ENCODE measurements at places on chromosomes 7 and 10.

GRCh38 chr10:11245510-11245909, 227.8 kb downstream of the CELF2 start:
- DNase-seq: no peak

DNA sequence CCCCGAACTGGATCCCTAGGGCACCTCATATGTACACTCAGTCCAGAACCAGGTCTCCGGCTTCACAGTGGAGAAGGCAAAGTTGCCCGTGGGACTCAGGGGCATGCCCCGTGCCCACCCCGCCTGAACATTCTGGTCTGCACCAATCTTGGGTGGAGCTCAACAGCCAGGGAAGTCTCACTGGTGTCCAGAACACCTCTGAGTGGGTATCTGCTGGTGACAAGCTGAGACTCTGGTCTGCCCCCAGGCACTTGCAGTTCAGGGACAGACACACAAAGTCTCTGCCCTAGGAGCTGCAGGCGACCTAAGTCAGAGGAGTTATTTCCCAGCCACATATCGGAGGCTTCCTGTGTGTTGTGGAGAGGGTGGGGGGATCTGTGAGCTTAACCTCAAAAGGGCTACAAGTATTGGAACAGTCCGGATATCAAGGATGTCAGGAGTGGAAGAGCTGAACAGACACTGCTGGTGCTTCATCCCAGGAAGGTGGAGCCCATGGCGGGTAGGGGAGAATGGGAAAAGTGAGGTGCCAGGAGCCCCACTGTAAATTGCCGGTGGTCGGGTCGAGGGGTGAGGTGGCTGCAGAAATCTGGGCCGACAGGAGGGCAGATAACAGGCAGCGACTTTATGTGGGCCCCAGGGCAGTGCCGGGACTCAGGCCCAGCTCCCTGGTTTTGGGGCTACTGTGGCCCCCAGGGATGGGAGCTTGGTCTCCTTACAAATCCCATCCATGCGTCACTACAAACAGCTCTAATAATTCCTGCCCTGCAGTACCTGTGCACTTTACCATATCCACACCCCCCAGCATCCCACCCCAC, 8.6 kb upstream of the TLX1 start:
- DNase-seq: no peak

DNA sequence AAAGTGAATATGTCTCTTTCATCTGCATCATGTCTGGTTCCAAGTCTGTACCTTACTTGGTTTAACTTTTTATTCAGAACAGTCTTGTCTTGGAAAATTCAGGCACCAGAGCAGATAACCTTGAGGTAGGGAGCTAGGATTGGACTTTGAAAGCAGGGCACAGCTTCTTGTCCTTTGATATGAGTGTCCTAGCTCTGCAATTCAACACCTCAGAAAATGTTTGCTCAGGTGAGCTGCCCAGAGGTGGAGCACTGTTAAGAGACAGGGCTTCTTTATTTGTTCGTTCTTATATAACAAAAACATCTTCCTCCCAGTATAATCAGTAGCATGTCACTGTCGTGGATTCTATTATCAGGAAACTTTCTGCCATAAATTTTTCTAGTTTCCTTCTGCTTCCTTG, 118.3 kb downstream of the LRRC4 start:
- no peak for DNase-seq

DNA sequence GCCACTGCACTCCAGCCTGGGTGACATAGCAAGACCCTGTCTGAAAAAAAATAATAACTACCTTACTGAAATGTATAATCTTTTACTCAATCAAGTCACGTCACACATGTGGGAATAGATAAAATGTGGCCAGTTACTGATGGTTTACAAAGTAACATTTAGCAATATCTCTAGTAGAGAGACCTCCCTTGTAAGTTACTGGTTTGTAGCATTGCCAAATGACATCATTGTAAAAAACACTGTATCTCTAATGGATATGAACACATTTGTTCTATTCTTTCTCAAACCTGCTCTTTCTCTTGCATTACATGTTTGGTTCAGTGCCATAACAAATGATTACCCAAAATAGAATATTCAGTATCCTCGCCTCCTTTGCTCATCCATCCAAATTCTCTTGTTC, 18.8 kb downstream of the TET1 start:
- no peak for DNase-seq

DNA sequence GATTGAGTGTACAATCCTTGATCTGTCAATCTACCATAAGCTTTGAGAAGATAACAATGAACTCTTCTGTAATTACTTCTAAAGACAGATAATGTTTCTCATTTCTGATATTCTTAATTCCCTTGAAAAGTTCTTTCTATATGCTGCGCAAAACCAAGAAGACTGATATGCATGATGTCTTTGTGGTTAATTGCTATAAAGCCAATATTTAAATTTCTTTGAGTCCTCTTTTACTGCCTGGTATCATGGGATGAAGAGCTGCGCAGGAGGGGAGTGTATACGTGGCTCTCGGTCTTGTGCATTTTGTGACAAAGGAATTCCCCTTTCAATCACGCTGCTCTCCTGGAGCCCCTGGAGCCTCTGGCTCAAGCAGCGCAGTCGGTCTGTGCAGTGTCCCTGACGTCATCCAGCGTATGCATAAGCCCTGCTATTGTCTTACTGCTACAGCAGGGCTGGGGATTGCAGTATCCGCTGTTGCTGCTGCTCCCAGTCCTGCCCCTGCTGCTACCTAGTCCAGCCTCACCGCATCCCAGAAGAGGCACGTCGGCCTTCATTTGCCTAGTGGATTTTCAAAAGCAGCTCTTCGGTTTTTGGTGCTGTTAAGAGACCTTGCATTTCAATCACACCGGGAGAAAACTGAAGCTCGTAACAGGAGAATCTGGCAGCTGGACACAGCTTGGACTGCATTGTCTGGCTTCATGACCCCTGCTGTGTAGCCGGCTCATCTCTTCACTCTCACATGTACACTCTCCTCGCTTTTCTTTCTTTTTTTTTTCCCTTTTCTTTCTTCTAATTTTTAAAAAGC, 66.7 kb downstream of the ST7 start:
- DNase-seq: peak; percentile 96

- no peak for DNase-seq
Measured at GRCh38 chr7:106563466-106564150, 97.3 kb downstream of the CCDC71L start.

GRCh38 chr7:81218480-81219106, 299.7 kb upstream of the SEMA3C start:
- no peak for DNase-seq

- DNase-seq: no peak
Measured at GRCh38 chr7:39700165-39700564, 76.8 kb downstream of the RALA start.

DNA sequence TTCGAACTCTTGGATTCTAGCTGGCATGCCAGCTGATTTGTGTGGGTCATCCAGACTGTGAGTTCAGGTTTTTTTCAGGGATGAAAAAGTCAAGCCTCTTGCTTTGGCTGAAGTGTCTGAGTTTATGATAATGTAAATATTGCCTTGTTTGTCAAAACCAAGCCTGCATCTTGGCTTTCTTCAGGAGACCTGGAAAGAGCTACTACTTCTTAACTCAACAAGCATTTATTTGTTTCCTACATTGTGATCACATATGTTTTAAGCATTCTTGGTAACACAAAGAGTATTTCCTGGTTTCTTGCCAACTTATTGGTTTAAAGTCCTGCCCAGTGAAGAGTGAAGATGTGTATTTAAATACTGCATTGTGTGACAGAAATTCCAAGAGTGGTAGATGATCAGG, 407.1 kb downstream of the LRMDA start:
- DNase-seq: no peak

DNA sequence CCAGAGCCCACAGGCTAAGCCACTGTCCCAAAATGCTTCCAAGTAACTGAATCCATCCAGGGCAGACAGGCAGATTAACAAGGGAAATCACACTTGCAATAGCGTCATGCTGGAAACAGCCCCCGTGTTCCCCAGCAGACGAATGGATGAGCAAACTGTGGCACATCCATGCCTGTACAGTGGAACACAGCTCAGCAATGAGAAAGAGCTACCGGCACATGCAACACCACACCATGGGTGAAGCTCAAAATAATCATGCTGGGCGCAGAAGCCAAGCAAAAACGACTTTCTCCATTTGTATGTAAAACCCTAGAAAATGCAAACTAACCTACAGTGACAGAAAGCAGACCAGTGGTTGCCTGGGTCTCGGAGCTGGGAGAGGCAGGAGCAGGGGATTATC, 153.1 kb downstream of the SLIT1 start:
- no peak for DNase-seq

- DNase-seq: no peak
Measured at GRCh38 chr10:42992156-42992956, 84.5 kb upstream of the RET start.

DNA sequence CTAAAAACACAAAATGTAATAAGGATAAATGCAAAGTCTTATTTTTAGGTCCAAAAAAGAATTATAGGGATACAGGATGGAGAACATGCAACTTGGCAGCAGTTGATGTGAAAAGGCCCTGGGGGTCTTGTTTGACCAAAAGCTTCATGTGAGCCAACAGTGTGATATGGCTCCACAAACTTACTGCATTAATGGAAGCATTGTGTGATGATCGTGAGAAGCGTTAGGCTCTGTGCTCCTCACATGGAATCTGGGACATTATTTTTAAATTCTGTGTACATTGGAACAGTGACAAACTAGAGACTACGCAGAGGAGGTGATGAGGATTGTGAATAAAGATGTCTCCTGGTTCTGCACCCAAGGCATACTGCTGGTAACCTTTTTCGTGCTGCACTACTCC, 39.1 kb upstream of the CALD1 start:
- DNase-seq: no peak

- no peak for DNase-seq
Measured at GRCh38 chr10:113139699-113140098, 189.7 kb downstream of the TCF7L2 start.

DNA sequence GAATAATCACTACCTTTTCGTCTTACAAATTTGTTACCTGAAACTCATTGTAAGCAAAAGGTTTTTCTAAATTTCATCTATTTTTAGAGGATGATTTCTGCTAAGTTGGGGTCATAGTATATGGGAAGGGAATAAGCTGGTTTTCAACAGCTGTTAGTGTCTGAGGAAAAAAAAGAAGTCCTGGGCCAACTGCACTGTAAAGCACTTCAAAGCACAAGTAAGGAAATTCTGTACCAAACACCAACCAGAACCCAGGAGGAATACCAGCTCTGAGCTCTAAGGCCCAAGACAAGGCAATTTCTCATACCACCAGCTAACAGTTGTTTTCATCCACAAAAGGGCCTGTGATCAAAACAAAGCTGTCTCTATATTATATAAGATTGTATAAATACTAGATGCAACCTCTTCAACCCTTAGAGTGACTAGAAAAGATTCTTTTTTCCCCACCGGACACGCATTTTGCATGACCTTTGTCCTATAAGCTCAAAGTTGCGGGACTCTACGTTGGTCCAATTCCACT, 6.1 kb upstream of the MEOX2 start:
- no peak for DNase-seq

DNA sequence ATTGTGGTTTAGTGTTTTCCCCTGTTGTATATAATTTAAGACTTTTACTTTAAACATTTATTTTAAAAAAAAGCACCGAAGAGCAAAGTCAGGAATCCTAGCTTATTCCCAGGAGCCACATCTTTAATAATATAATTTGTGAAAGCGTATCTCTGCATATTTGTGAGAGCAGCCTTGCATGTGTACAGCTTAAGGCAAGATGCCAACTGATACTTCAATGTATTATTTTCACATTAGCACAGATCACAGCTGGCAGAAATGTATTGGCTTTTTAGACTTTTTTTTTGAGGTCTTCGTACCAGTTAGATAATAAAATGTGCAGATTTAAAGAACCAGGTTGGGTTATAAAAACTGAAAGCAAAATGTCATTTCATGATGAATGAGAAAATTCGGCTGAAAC, 845.7 kb upstream of the POT1 start:
- no peak for DNase-seq

DNA sequence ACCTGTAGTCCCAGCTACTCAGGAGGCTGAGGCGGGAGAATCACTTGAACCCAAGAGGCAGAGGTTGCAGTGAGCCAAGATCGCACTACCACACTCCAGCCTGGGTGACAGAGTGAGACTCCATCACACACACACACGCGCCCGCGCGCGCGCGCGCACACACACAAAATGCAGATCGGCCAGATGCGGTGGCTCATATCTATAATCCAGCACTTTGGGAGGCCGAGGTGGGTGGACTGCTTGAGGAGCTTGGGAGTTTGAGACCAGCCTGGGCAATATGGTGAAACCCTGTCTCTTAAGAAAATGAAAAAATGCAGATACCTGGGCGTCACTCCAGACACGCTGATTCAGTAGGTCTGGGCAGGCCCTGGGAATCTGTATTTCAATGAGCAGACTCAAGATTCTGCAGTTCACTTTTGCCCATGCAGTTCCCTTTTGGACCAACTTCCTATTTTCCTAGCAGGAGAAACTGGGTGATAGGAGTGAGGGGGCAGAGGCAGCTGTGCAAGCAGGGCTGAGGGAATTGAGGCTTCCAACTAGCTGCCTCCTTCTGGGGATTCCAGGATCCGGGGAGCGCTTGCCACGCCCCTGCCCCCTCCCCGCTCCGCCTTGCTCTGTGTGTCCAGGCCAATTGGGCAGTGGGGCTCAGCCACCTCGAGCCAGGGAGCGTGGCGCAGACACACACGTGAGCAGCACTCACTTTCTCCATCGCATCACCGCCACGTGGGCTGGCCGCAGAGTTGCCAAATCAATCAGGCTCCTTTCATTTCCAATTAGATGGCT, 173.6 kb downstream of the SH3PXD2A start:
- DNase-seq: no peak

DNA sequence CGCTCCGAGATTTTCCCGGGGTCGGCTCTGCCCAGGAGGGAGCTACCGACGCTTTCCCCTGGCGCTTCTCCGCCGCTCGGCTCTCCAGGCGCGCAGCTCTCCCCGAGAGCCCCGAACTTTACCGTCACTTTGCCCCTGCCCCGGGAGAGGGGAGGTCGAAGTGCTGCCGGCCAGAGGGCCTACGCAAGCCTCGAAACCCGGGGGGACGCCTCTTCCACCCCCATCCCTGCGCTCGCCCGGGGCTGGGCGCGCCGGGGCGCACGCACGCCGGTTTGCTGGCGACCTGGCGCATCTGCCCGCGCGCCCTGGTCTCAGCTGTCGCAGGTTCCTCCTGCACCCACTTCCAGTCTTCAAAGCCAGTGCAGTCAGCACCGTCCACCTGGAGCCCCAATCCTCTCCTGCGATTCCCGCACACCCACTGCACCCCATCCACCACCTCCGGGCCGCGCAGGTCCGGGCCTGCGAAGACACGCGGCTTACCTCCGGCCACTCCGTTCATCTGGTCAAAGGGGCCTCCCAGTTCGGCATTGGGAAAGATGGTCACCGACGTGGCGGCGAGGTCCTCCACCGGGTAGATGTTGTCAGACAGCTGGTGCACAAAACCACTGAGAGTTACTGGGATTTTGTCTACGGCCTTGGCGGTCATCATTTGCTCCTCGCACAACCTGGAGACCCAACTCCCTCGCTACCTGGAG, 638 bp downstream of the EGR2 start:
- DNase-seq: no peak

DNA sequence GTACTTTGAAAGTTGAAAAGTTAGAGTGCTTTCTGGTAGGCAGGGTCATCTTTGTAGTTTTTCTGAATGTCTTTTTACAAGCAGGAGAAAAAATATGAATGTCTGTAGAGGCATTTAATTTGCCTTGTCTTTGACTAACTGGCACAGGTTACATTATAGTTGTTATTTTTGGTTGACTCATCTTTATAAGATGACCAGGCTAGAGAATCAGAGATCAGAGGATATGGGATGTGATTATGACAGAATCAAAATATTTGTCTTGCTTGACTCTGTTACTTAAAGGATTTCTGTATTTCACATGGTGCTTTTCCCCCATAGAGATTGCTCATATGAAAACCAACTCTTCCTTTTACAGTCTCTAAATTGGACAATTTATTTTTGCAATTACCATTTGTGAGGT, 2.4 kb downstream of the ZMYND11 start:
- no peak for DNase-seq

- no peak for DNase-seq
Measured at GRCh38 chr7:115693779-115694178, 336.8 kb downstream of the TFEC start.
